Left renal pelvis (tissue), 4 donors: ENCODE measurements at places on chromosomes 12 and 14.

DNA sequence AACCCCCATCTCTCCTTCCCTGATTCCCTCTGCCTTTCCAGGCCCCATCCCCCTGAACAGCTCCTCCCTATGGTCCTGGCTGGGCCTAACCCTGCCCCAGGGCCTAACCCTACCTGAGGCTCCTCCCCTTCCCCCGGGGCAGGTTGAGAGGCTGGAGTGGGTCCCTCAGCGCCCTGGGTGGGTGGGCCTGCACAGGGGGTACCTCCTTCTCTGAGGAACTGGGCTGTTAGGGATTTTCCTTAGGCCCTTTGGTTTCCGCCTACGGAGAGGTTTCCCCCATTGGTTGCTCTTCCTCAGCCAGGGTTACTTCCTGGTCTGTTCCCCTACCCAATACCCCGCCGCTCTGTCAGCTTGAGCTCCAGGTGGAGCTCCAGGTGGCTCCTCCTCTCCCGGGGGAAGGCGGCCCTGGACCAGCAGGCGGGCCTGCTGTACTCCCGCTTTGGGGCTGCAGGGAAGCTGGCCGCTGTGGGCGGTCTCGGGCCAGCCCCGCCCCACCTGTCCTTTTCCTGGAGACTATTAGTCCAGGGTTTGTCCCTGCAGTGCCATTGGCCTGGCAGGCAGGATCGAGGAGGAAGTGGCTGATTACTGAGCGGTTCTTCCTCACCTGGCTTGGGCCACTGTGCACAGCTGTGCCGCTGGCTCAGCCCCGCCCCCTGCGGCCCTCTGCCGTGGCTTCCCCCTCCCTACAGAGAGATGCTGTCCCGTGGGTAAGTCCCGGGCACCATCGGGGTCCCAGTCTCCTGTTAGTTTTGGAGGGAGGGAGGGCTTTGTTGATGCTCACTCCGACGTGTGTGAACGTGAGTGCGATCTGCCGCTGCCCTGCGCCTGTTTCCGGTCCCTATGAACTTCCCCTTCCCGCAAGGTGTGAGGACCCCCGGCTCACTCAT is 2.5 kb downstream of the C12orf57 start:
- no peak for DNase-seq

DNA sequence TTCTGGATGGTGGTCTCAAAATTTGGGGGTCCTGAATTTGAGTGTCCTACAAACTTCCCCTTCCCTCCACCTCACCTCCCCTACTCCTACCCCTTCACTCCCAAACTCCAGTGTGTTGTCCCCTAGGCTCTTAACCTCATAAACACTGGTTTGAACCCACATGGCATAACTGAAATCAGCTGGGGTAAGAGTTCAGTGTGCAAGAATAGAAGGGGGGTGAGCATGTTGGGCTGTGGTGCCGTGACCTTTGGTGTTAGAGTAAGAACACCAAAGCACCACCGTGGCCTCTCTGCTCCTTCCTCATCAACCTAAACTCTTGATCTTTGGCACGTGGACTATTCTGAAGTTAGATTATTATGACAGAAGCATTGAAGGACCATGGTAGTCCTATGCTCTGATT is 11.0 kb downstream of the PCBP2 start:
- DNase-seq: no peak

GRCh38 chr14:73234029-73234428 is 3.3 kb upstream of the PAPLN start:
- no peak for DNase-seq

- DNase-seq: no peak
Observed at GRCh38 chr12:105561546-105562198, 231.2 kb downstream of the C12orf75 start.

DNA sequence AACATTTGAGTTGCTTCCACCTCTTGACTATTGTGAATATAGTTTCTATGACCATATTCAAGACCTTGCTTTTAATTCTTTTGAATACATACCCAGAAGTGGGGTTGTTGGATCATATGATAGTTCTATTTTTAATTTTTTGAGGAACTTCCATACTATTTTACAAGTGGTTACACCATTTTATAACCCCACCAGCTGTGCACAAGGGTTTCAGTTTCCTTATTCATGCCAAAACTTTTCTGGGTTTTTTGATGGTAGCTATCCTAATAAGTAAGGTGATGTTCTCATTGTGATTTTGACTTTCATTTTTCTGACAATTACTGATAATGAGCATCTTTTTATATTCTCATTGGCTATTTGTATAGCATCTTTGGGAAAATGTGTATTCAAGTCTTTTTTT is 109.4 kb upstream of the GARIN2 start:
- no peak for DNase-seq
